ENCODE measurements at places on chromosomes 6 and 20. TPM values are rescaled to one million over a fixed set of nuclear protein-coding genes. Genes with fewer than 3 reads are reported as not detected.
A peak's percentile ranks its signal among the peaks of the same experiment; 100 is the strongest.

Gene RAET1L
- not detected for total RNA-seq

Gene MOG
- not detected for total RNA-seq

Gene HLA-DRB1
- total RNA-seq, result 90.3 TPM

Gene PCIF1
- 40.2 TPM for total RNA-seq

Gene ZSCAN31
- total RNA-seq, result 4.6 TPM

Gene NKAIN4
- not detected for total RNA-seq

Gene TNXB
- 89.8 TPM for total RNA-seq

Gene HLA-DQB1
- 5.4 TPM for total RNA-seq

Gene ABHD16B
- not detected for total RNA-seq

DNA sequence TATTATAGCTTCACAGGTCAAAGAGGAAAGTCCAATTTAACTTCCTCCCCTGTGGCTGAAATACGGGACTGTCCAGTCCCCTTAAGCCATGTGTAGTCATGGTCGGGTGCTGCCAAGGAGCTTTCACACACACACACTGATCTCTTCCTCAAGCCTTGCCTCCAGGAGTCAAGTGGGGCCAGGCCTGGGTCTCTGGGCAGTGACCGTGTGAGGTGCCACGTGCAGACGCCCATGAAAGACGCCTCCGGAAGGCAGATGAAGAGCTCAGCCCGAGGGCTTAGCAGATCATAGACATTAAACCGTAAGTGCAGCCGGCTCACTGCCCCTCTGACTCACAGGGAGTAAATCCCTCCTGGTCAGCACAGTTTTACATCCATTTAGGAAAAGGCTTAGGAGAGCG, 4.2 kb downstream of the GABRR2 start:
- H3K27ac ChIP-seq, result peak overlapping the region; percentile 74
- H3K36me3 ChIP-seq, result no peaks in the 10 kb centered on the region
- H3K4me1 ChIP-seq, result peaks cover 16% of the 10 kb centered on the region
- no peaks in the 10 kb centered on the region for H3K27me3 ChIP-seq
- H3K4me3 ChIP-seq, result no peak overlapping the region
- no peak for DNase-seq

DNA sequence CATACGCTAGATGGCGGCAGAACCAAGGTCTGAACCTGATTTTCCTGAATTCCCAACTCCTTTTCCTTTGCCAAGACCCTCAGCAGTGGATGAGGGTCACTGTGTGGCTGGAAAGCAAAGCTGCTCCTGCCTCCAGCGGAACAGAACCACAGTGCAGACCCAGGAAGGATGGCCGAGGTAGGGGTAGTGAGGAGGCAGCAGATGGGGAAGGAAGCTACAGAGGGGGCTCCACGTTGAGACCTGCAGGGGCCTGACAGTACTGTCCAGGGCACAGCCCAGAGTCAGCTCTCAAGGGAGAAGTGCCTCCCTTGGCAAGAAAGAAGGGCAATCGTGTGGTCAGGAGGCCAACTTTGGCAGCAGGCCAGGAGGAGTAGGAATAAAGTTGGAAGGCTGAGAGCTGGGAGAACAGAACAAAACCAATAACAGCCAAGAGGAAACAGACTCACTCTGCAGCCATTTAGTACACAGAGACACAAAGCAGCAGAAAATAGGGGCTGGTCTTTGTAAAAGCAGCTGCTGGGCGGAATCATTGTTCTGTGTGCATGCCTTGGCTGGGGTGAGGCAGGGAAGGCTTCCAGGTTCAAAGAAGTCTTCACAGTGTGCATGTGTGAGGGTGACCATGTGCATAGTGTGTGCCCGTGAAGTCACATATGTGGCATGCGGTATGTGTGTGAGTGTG, 3.1 kb downstream of the GABRR2 start:
- H3K27me3 ChIP-seq, result no peaks in the 10 kb centered on the region
- no peak for DNase-seq

DNA sequence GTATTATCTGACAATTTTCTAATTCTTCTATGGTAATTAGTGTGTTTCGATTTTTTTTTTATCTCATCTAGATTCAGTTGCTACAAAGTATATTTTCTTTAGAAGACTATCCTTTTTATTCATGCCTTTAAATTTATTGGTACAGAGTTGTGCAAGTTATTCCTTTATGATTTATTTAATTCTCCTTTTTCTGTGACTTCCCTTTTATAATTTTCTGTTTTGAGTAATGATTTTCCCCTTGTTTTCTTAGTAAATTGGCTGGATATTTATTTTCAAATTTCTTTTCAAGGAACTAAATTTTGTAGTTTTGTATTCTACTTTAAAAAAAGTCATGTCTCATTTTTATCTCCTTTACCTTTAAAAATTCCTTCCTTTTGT, 2.4 kb upstream of the IL22RA2 start:
- no peak overlapping the region for H3K4me3 ChIP-seq
- no peaks in the 10 kb centered on the region for H3K4me1 ChIP-seq
- no peaks in the 10 kb centered on the region for H3K36me3 ChIP-seq
- no peaks in the 10 kb centered on the region for H3K27me3 ChIP-seq

- H3K4me1 ChIP-seq, result no peaks in the 10 kb centered on the region
- H3K27me3 ChIP-seq, result peaks cover 27% of the 10 kb centered on the region
- H3K27ac ChIP-seq, result no peak within 1 kb of the TSS
- no peak within 1 kb of the TSS for H3K4me3 ChIP-seq
These were observed at the start of gene TRIM15 for GRCh38 chr6:30163090-30163917. TRIM15 (plus strand) TSS chr6:30163546; CDS start chr6:30163685, 139 bp downstream.

- no peaks in the 10 kb centered on the region for H3K36me3 ChIP-seq
- H3K4me1 ChIP-seq, result no peaks in the 10 kb centered on the region
- H3K4me3 ChIP-seq, result no peak overlapping the region
- H3K27ac ChIP-seq, result no peak overlapping the region
- DNase-seq, result no peak
- no peaks in the 10 kb centered on the region for H3K27me3 ChIP-seq
These were observed 1.2 kb downstream of the TSBP1 start for GRCh38 chr6:32370505-32370904.

- DNase-seq, result no peak
- no peak overlapping the region for H3K27ac ChIP-seq
- H3K27me3 ChIP-seq, result no peaks in the 10 kb centered on the region
- no peaks in the 10 kb centered on the region for H3K4me1 ChIP-seq
These were observed 122.4 kb downstream of the IPCEF1 start for GRCh38 chr6:154234019-154234772.

DNA sequence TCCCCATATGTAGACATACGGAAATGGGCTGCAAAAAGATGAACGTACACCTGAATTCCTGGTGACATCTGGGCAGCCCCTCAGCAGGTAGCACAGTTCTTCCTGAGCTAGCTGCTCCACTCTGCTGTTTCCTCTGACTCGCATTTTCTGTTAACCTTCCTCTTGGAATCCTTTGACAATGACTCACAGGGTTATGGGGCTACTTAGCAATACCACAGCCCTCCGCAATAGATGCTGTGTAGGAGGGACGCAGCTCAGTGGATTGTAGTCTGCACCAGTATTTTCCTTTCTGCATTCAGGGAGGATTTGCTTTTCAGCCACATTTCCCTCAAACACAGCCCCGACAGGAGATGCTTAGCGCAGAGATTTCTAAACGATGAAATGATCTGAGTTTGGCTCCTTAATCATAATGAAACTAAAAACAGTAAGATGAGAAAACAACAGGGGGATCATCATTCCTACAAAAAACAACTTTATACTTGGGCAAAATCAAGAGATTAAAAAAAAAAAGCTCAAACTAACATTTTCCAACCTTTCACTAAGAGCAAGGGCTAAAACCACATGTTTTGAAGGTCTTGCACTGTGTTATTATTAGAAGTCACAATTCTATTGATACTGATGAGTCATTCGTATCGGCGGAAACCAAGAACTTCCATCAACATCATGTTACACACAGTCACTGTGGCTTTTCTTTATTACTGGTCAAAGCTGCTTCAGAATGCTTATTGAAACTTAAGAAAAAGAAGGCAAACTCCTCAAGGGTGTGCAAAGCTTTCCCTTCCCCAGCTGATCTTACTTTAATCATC, 12.2 kb downstream of the BACH2 start:
- DNase-seq, result no peak
- H3K27me3 ChIP-seq, result no peaks in the 10 kb centered on the region
- no peaks in the 10 kb centered on the region for H3K4me1 ChIP-seq
- no peaks in the 10 kb centered on the region for H3K36me3 ChIP-seq
- H3K27ac ChIP-seq, result peak overlapping the region; percentile 28

DNA sequence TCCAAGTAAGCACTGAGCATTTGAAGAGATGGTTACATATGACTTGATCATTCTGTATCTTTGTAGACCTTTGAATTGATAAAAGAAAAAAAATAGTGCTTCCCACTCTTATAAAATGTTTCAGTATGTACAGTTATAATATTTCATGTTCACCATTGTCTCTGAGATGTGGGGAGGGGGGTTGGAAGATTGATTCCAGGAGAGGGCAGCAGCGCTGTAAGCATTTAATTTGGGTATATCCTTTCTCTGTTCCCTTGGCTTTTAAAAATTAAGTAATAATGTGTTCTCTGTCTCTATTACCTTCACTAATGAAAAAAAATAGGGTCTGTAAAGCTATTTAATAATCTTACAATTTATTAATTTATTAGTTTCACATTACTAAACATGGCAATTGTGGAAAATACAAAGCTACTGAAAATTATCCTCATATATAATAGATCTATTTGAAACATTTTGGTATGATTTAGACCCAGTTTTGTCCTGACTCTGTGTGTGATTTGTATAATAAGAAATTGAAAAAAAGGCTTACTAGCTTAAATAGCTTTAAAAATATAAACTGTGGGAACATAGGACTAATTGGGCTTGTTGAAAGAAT, 341.2 kb downstream of the CDKAL1 start:
- no peaks in the 10 kb centered on the region for H3K27me3 ChIP-seq
- DNase-seq, result no peak
- H3K4me1 ChIP-seq, result no peaks in the 10 kb centered on the region
- H3K4me3 ChIP-seq, result no peak overlapping the region
- H3K36me3 ChIP-seq, result no peaks in the 10 kb centered on the region
- no peak overlapping the region for H3K27ac ChIP-seq

GRCh38 chr20:52166150-52166549, 25.4 kb downstream of the ZFP64 start:
- H3K4me3 ChIP-seq, result no peak overlapping the region
- H3K36me3 ChIP-seq, result no peaks in the 10 kb centered on the region
- no peaks in the 10 kb centered on the region for H3K27me3 ChIP-seq
- no peak overlapping the region for H3K27ac ChIP-seq
- no peak for DNase-seq

DNA sequence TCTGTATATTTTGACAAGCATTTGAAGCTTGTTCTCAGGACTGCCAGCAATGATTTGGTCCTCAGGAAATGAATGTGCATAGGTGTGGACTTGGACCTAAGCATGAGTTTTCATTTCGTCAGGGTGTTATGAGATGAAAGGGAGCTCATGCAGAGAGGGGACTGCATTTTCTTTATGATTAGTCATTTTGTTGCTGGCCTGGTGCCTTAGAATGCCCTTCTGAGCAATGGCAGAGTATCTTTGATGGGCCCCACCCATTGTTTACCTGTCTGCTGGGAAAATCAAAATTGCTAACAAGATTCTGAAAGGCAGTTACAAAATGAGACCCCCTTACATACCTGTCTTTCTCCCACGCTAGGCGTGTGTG, 51.5 kb upstream of the MTHFD1L start:
- H3K27me3 ChIP-seq, result no peaks in the 10 kb centered on the region
- H3K4me3 ChIP-seq, result no peak overlapping the region
- no peaks in the 10 kb centered on the region for H3K4me1 ChIP-seq
- H3K36me3 ChIP-seq, result no peaks in the 10 kb centered on the region
- H3K27ac ChIP-seq, result peak overlapping the region; percentile 57
- no peak for DNase-seq

DNA sequence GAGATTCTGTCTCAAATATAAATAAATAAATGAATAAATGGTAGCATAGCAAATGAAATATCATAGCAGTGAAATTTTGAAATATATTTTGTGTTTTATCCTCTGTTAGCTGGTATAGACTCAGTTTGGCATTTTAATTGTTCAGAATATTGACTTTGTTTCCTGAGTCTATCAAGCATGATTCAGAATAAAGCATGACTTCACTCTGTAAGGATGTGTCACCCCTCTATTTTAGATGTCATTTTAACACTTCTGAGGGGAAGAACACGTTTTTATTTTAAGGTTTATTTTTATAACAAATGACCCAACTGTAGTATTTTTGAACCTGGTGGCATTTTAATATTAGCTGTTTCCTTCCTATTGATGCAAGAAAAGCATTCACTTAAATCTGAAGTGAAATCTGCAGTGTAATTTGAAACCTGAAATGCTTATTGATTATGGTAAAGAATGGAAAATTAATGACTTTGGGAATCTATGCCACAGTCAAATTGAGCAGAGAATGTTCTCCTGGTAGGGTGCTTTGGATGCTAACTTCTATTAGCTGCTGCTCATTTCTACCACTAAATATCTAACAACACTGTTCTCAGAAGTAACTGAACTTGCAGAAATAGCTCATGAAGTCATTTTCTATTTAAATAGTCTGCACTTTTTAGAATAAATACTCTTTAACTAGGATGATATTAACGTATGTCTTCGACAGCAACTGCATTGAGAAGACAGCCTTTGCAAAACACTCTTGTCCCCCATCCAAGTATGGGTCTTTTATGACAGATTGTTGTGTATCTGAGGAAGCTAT, 114.2 kb downstream of the SOX4 start:
- no peaks in the 10 kb centered on the region for H3K27me3 ChIP-seq
- no peak for DNase-seq
- H3K27ac ChIP-seq, result no peak overlapping the region
- no peaks in the 10 kb centered on the region for H3K4me1 ChIP-seq
- no peaks in the 10 kb centered on the region for H3K36me3 ChIP-seq
- H3K4me3 ChIP-seq, result no peak overlapping the region

- H3K27ac ChIP-seq, result peak overlapping the region; percentile 82
- no peak for DNase-seq
- peak overlapping the region; percentile 73 for H3K4me3 ChIP-seq
- no peaks in the 10 kb centered on the region for H3K36me3 ChIP-seq
- no peaks in the 10 kb centered on the region for H3K27me3 ChIP-seq
These were observed 714 bp upstream of the RTEL1 start for GRCh38 chr20:63657260-63657936.

GRCh38 chr6:110476046-110476849, at the start of gene SLC22A16:
SLC22A16 (minus strand) TSS chr6:110476613; CDS start chr6:110476574, 39 bp downstream.
- H3K27ac ChIP-seq, result no peak within 1 kb of the TSS
- no peaks in the 10 kb centered on the region for H3K4me1 ChIP-seq
- DNase-seq, result no peak

DNA sequence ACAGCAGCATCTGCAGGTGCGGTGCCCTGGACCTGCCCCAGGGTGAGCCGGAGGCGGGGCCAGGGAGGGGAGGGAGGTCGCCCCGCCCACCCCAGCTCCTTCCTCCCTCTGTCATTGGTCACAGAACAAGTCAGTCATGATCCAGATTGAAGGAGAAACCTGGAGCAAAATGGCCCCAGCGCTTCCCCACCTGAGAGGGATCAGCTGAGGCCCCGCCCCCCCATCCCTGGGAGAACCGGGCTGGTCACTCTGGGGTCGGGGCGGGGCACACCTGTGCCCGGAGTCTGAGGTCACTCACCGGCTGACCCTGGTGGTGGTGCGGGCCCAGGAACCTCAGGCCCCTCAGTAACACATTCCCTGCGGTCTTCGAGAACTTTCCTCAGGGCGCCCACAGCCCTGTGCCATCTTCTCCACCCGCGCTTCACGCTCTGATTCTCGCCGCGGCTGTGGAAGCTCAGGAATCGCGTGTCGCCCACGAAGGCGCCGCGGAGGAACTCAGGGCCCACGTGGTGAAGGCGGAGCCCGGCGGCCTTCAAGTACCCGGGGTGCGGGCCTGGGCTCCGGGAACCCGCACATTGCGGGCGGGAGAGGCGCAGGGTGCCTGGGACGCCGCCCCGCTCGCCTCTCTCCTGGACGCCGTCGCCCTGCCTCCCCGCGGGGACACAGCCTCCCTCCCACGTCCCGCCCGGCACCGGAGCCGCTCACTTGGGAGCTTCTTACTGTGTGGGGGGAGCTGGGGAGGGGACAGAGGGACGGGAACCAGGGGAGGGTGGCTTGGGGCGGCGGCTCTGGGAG, 36.4 kb upstream of the HLA-C start:
- DNase-seq, result peak; percentile 76
- no peaks in the 10 kb centered on the region for H3K4me1 ChIP-seq
- H3K36me3 ChIP-seq, result no peaks in the 10 kb centered on the region
- H3K27ac ChIP-seq, result no peak overlapping the region
- H3K27me3 ChIP-seq, result no peaks in the 10 kb centered on the region

All from breast epithelium (tissue), 4 donors.